Cardiac fibroblast (primary cell): ENCODE measurements at places on chromosomes 12 and 14.

DNA sequence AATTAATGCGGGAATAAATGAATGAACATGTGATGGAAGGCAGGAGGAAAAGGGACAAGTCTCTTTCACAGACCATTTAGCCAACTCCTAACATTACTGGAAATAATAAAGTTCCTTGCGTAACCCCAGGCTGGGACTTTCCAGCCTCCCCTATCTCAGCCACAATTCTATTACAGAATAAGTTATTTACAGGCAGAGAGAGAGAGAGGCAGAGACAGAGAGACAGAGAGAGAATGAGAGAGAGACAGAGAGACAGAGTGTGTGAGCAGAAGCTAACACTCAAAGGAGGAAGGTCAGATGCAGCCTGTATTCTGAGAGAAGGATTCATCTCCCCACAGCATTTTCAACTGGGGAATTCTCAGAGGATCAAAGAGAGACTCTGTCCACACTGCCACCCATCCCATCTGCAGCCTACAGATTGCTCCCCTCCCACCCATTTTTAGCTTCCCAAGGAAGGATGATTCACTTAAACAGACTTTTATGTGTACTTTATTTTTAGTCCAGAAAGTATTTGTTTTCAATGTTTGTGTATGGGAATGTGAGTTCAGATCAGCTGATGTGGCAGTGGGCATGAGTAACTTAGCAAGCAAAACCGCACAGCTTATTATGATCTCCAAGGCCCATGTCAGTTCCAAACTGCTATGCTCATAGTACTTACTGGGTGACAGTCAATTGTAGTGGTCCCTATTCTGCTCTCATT, 165.7 kb downstream of the CAND1 start:
- DNase-seq = peak; percentile 83

GRCh38 chr14:33435911-33436689, 497.4 kb downstream of the NPAS3 start:
- DNase-seq = peak; percentile 96

- no peak for DNase-seq
These were observed 72.0 kb downstream of the DICER1 start for GRCh38 chr14:95085321-95085720.

- DNase-seq = no peak
These were observed 30.8 kb upstream of the G2E3 start for GRCh38 chr14:30528119-30528518.

GRCh38 chr12:91663744-91664143, 481.1 kb upstream of the DCN start:
- no peak for DNase-seq

- no peak for DNase-seq
These were observed 15.3 kb downstream of the MEG3 start for GRCh38 chr14:100841066-100841760.

GRCh38 chr14:68405961-68406360, 386.9 kb downstream of the ZFP36L1 start:
- no peak for DNase-seq

- no peak for DNase-seq
These were observed 46.8 kb downstream of the PRKCH start for GRCh38 chr14:61368114-61368710.

DNA sequence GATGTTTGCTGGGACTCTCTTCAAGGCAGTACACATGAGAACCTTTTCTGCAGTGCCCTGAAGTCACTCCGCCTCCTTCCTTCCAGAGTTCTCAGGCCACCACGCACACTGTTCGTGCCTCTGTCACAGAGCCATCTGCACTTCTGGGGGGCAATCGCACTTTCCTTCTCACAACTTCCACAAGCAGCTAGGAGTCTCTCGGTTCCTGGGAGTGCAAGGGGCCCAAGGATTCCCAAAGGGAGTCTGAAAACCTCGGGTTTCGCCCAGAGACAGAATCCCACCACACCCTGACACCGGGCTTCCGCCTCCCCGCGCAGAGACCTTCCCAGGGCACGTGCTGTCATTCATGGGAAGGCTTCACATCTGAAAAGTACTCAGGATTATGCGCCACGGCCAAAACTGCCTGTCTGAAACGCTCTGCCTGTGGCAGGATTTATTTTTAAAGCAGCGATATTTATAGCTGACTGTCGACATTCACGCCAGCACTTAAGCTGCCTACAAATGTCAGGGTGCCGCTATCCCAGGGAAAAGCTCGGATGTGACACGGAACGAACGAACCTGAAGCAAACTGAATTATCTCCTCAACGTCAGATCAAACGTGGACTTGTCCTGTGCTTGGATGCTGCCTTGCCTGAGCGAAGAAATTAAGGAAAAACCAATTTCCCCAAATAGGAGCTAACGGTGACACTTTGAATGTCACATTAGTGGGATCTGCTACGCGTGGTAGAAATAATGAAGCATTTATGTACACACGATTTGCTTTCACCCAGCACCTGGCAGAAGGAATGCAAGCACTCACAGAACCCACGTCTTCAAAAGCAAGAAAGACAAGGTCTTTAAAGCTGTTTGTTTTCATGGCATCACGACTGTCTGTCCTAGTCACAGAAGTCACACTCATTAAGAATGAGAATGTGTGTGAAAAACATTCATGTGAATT, 154.0 kb downstream of the PIWIL1 start:
- no peak for DNase-seq

GRCh38 chr12:32522331-32523221, 123.2 kb downstream of the FGD4 start:
- DNase-seq = no peak

- no peak for DNase-seq
These were observed 710 bp upstream of the FOS start for GRCh38 chr14:75277815-75278421.

DNA sequence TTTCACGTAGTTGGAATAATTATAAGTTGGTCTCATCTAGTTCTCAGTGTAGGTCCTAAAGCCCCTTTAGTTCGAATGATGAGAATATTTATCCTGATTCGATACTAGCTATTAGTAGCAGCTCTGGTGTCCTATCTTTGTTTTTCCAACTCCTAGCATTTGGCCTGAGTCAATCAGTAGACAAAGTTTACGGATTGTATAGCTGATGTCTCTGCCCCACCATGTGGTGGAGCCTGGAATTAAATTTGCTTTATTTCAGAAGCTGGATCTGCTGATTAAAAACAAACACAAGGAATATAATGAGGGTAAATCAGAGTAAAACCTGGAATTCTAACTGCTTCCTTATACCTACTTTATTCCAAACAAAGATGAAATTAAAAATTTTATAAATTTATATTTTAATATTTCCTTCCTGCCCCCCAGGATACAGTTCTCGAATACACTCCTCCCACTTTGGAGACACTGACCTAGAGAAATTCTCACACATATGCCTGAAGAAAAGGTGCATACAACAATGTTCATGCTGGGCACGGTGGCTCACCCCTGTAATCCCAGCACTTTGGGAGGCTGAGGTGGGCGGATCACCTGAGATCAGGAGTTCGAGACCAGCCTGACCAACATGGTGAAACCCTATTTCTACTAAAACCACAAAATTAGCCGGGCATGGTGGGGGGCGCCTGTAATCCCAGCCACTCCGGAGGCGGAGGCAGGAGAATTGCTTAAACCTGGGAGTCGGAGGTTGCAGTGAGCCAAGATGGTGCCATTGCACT, 7.6 kb upstream of the BRMS1L start:
- DNase-seq = peak; percentile 61

GRCh38 chr12:62737188-62737587, 197.8 kb downstream of the PPM1H start:
- no peak for DNase-seq

DNA sequence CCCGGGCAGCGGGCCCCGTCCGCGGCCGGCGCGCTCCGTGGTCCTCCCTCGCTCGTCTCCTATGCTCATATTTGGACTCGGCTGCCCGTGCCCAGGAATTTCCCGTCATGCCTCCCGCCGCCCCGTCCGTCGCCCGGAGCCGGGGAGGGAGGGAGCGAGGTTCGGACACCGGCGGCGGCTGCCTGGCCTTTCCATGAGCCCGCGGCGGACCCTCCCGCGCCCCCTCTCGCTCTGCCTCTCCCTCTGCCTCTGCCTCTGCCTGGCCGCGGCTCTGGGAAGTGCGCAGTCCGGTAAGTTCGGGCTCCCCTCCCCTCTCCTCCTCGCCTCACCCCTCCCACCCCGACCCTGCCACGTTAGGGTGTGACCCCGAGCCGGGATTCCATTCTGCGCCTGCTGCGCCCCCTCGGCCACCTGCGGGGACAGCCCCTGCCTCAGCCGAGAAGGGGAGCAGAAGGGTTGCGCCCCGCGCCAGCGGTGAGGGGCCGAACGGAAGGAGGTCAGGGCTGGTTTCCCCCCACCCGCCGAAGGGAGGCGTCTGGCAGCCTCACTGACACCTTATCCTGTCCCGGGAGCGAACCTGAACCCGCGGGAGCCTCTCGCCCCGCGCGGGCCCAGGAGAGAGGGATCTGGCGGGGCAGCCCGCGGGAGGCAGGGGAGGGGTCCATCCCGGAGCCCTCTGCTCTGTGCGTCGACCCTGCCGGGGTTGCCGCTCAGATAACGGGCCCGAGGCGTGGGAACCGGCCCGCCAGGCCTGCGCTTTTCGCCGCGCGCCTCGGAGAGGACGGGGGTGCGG, at the start of gene MSRB3:
TSS of gene MSRB3 (plus strand) at position 108 of the 793 bp plus-strand sequence. CDS start 29,897 bp downstream, outside the sequence.
- DNase-seq = peak; percentile 85

DNA sequence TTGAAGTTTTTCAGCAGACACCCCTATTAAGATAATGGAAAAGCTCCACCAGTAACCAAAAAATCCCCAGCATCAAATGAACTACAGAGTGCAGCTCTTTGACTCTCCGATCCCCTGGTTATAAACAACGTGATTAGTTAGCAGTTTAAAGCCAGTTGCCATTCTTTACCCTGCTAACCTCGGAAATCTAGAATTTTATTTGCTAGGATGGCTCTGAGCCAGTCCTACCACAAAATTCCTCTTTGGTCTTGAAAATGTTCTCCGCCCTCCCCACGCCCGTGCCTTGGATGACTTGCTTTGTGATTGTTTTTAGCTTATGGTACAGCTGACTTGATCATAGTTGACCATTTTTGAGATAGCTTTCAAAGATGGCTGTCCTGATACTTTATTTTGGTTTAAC, 1.2 kb downstream of the KLHDC2 start:
- DNase-seq = peak; percentile 70

DNA sequence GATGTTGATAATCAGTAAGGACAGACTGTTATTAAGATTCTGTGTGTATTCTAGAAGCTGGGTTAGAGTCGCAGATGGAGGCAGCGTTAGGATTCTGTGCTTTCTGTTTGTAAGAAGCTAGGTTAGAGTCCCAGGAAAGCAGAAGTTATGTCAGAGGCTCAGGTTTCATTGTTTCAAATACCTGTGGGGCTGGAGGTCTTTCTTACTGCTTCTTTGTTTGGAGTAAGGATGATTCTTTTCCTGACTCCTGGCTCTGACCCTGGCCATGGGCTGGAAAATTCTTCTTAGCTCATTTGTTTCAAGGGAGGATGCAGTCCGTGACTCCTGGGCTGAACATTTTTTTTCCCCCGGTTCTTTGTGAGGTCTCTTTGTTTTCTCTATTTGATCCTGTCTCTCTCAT, 5.2 kb downstream of the MUCL1 start:
- DNase-seq = no peak

DNA sequence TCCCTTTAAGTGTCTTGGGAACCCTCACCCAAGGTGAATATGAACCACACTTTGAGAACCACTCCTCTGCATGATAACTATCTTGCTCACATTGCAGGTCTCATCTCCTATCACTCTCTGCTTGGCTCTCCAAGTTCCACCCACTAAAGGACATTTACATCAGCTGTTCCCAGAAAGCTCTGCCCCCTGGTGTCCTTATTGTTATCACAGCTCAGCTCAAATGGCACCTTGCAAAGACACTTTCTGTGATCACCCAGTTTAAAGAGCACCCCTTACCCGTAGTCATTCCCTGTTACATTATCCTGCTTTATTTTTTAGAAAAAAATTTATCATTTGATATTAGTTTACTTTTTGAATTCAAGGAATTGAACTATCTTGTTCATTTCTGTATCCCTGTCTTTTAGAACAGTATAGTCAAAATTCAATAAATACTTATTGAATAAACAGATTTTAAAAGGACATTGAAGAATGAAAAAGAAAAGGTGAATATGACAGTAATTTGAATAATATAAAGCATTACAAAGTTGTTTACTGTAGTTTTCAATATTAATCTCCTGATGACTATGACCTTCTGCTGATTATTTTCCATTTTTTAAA, 20.5 kb upstream of the GUCY2C start:
- peak; percentile 65 for DNase-seq

DNA sequence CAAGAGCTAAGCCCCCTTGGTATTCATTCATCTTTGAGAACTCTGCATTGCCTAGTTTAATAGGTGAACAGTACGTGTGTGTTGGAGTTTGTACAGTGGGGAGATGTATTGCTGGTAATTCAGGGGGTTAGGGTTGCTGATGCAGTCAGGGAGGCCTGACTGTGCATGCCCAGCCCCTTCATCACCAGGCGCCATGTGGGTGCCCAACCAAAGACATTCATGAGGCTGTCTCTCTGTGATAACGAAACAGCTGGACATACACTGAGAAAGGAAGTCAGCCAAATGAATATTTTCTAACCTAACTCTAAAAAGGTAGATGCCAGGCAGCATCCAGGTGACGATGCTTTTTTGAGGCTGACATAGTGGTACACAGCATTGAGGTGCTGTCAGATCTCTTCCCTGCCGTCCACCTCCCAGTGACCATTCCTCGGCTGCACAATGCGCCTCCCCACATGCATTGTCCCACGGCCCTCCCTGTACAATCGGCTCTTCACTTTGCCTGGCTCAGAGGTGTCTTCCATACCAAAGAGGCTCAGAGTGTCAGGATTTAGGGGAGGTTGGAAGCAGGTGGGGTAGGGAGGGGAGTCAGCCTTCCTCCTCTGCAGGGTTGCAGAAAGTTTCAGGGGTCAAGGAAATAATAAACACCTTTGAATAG, 19.0 kb downstream of the EML1 start:
- no peak for DNase-seq

DNA sequence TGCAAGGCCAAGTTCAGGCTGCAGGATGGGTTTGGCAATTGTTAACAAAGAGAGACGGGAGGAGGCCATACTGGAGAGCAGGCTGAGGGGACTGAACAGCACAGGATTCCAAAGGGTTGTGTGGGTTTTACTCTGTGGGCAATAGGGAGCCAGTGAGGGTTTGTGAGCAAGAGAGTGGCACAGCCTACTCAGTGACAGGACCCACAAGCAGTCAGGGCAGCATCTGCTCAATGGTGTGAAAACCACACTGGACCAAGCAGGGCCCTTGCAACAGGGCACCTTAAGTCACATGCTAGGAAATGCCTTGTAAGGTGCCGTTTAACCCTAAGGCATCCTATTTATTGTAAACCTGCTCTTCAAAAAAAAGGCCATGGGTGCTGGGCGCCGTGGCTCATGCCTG, 22.0 kb downstream of the SYNE3 start:
- DNase-seq = no peak
